ENCODE measurements at places on chromosomes 3 and 15.

GRCh38 chr3:171005648-171006047, 20.9 kb downstream of the SLC2A2 start:
- no peak for DNase-seq

GRCh38 chr15:69891070-69891536, 206.6 kb downstream of the TLE3 start:
- no peak for DNase-seq

GRCh38 chr3:30977592-30977991, 83.1 kb upstream of the GADL1 start:
- no peak for DNase-seq

DNA sequence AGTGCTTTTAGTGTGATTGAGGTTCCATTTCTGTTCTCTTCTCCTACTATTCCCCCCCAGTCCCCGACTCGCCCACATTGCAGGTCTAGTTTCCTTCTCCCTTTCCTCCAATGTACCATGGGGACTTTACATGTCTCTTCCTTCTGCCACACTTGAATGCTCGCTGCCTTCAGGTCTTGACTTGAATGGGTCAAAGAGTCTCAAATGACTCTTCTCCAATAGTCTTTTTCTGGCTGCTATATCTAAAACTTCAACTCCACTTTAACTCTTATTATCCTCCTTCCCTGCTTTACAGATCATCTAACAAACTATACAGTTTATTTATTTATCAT, 213.9 kb upstream of the SLC2A2 start:
- DNase-seq = no peak

DNA sequence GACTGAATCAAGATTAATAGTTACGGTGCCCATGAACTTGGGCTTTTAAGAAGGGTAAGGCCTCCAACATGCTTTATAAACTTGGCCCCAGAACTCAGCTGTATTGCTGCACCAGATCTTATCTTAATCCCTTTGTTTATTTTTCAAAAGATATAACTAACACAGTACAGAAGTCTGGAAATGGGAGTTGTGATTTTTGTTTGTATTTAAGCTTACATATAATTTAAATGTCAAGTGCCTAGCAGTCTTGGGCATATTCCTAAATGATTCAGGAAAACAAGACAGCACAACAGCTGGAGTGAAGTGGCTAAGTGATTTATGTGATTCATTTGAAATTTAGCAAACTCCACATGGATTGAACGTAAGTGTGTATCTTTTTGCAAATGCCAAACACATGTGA, 56.2 kb downstream of the NBEAL2 start:
- DNase-seq = no peak

DNA sequence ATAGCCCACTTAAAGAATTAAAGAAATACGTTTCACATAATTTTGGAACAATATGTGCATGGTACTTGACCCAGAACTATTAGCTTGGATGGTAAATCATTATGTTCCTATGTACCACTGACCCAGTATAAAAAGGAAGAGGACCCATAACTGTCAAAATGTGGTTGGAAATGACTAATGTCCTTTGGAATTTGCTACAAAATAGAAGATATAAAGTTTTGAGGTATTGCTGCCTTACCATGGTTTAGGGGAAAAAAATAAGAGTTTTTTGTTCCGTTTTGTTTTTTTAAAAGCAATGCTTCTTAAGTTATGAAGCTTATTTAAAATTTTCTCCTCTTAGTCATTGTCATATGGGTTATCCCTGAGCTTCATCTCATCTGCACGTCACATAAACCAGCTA, 15.8 kb upstream of the TFDP2 start:
- DNase-seq = no peak

DNA sequence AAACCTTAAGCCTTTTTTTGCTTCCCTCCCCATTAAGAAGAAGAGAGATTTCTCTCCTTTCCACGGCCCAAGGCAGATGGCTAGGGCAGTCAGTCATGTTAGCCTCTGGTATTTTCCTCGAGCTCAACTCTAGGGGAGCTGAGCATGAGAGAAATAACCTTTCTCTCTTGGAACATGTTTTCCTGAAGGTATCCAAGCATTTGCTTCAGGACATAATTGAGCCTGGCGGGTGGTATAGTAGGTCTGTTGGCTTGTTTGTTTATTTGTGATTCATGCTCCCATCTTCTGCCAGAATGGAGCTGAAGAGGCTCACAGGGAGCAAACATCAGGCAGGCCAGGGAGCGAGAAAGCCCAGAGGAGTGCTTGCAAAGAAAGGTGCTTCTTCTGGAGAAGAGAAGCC, 102.5 kb downstream of the MESD start:
- DNase-seq = no peak

DNA sequence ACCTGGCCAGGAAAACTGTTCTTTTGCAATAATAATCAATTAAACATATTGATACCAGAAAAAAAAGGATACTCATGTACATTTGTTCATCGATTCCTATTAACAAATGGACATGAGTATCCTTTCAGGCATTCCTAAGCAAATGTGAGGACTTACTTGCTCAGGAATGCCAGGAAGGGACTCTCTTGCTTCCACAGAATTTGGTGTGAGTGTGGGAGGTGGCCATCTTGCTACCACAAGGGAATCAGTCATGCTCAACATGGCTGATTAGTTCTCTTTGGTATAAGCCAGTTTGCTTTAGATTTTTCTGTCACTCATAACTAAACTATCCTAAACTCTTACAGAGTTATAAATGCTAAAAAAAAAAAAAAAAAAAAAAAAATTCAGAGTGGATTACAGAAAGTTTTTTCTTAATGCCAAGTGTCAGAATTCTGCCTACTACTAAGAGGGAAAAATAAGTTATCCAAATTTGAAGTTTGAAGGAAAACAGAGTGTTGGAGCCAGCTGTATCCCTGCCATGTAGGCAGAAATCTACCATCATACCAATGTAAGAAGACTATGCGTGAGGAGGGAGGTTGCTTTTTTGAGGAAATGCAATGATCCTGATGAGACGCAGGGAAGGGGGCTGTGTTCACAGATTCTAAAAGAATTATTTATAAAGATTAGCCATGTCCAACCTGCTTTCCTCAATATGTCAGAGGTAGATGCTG, 98.7 kb downstream of the PLD1 start:
- no peak for DNase-seq

DNA sequence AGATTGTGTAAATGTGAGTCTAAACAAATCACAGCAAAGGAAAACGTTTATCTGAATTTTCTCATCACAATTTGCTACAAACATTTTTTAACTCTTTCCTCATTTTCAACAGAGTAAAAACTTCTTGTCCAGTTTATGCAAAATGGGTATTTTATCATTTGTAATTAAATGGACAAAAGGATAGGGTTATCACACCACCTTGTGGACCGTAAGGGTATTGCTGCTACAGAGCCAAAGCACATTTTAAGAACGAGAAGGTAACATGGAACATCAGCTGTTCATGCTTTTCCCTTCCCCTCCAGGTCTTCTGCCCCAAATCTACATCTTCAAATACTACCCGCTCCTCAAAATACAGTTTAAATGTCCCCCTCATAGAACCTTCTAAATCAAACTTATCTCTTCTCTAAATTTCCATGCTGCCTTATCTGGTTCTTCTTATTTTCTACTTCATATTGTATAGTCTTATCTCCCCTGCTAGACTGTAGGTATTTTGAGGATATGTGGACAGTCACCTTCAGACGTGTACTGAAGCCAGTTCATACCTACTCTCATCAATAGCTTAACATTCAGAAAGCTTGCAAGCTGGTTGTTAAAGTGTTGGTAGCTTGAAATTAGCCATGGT, 12.8 kb upstream of the SETMAR start:
- DNase-seq = no peak

- DNase-seq = no peak
Observed at GRCh38 chr15:61880084-61880483, 180.2 kb downstream of the VPS13C start.

GRCh38 chr3:38455639-38456430, 2.1 kb downstream of the ACVR2B start:
- DNase-seq = no peak

DNA sequence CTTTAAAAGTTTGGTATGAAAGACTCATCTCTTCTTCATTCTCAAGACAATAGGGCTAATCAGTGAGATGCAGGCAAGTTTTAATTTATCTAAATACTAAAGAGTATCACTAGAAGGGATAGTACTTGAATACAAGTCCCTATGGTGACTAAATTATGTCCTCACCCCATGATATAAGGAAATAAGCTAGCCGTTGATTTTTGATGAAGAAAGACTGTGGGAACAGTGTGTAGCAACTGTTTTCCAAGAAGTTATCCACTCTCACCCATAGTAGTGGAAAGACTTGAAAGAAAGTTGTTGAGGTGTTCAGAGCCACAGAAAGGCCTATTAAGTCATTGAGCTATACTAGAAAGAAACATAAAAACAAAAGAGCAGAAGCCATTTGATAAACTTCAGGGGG, 36.7 kb downstream of the PIK3CA start:
- no peak for DNase-seq

DNA sequence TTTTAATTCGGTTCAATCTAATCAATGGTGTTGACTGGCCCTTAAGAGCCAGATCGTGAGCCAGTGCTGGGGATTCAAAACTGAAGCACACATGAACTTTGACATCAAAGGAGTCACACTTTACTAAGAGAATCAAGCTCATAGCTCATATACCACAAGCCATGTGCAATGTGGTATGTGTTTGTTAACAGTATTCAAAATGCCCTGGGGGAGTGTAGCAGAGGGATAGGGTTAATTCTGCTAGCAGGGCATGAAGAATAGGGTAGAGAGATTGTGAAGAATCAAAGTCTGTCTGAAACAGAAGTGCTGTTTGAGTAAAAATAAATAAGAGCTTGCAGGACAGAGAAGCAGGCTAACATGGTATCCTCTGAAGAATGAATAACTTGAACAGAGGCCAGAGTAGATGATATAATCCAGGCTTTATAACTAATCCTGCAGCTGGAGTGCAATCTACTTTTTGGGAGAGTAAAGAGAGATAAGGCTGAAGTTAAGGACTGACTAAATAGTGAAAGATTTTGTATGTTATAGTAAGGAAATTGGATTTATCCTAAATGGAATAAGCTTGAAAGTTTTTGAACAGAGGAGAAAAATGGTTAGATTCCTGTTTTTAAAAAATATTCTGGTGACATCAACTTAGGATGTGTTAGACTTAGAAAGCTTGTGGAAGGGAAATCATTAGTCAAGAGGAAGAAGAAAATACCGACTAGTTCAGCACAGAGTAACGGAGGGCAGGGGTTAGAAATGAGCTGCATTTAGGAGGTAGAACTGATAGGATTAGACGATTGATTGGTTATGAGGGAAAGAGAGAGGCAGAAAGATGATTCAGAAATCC, 292.0 kb downstream of the NFKBIZ start:
- DNase-seq = no peak

- no peak for DNase-seq
Observed at GRCh38 chr3:66885326-66886000, 112.6 kb upstream of the KBTBD8 start.

DNA sequence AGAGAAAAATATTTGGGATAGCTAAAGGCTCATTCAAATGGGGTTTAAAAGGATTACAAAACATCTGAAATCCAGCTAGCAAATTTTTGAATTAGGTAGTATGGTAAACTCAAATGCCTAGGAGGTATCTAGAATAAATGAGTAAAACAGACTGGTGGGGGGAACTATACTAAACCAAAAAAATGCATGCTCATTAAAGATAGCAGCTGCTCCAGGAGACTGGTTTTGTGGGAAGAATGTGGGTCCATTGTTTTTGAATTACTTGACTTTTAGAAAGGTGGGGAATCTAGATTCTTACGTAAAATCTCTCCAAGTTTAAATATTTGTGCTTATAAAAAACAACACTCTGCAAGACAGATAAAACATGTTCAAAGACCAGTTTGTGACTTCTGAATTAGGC, 73.8 kb downstream of the LEKR1 start:
- DNase-seq = no peak

- no peak for DNase-seq
Observed at GRCh38 chr3:169122416-169122815, 541.1 kb downstream of the MECOM start.

- DNase-seq = no peak
Observed at GRCh38 chr15:69410248-69410874, 3.8 kb upstream of the KIF23 start.

GRCh38 chr15:67745073-67746006, 80.0 kb upstream of the SKOR1 start:
- no peak for DNase-seq

- no peak for DNase-seq
Observed at GRCh38 chr3:67712259-67712658, 57.8 kb upstream of the SUCLG2 start.

DNA sequence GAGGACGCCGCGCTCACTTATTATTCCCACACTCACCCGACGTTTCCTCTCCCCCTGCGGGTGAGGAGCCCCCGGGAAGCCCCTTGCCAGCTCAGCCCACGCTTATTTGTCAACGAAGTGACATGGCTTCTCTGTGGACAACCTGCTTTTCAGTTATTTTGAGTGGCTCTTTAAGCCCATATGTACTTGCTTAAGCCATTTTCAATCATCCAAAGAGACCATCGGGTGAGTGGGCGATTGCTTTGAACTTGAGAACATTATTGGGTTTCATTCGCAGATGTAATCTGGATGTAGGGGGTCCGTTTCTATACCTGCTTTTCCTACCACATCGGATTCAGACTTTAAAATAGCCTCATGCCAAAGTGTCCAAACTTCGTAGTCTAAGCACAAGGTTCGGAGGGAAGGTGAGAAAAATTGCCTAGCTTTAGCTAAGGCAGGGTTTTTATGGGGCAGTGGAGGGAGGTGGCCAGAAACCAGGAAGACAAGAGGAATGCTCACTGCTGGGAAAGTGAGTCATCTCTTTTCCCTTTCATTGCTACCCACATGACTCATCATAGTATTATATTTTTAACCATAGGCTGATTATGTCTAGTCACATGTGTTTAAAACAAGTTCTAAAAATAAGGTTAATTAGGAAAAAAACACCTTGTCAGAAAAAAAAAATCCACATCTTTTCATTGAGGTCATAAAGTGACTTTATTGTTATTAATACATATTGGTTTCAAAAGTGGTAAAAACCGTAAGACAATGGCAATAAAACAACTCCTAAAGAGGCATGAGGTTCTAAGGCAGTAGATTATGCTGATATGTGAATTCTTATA, 773.1 kb upstream of the NR2F2 start:
- no peak for DNase-seq

- DNase-seq = no peak
Observed at GRCh38 chr3:61637088-61638051, 76.0 kb downstream of the PTPRG start.

- DNase-seq = no peak
Observed at GRCh38 chr15:28786521-28786920, 61.9 kb downstream of the GOLGA6L7 start.

GRCh38 chr15:95347837-95348236, 982.7 kb upstream of the NR2F2 start:
- DNase-seq = no peak

- no peak for DNase-seq
Observed at GRCh38 chr3:79845546-79845945, 77.7 kb upstream of the ROBO1 start.

GRCh38 chr3:39707314-39707909, 102.0 kb upstream of the MYRIP start:
- DNase-seq = no peak

All from cortex of kidney (tissue), 1 donor.